ENCODE measurements at places on chromosomes 1 and 21.

DNA sequence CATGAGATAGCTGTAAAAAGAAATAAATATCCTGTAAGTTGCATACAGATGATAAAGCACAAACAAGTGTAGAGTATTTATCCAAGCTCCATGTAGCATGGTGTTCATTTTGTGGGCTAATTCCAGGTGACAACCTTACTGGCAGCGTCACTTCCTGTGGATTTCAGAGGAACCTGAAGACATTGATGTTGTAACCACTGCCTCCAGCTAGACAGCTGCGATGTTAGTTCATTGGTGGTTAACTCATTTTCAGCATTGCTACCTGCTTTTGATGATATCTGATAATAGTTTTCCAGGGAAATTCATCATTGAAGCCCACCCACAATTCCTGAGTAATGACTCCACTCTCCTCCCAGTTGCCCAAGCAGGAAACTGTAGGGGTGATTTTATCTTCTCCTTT is 3.0 kb downstream of the HSD3B1 start:
- DNase-seq, result no peak

GRCh38 chr1:217482356-217483102 is 148.4 kb downstream of the GPATCH2 start:
- DNase-seq, result peak; percentile 86

- DNase-seq, result no peak
Measured at GRCh38 chr1:43851561-43852338, 81.9 kb upstream of the ARTN start.

GRCh38 chr1:107243461-107243860 is 102.6 kb downstream of the NTNG1 start:
- DNase-seq, result no peak

DNA sequence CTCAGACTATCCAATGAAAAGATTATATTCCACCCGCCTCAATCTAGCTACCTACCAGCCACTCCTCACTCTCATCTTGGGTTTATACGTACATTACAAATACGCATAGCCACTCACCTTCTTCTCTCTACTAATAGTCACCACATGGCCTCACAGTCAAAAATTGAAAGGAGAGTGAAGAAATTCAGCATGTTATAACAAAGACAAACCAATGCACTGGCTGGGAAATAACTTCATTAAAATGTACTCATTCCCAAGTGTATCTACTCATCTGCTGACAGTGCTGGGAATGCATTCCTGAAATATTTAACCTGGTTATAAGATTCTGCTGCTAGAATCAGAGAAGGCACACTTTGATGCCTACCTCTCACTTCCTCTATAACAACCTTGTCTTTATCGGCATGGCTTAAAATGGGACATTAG is 6.5 kb downstream of the ZNF644 start:
- DNase-seq, result no peak

- DNase-seq, result peak; percentile 91
Measured at GRCh38 chr21:33655588-33656221, 13.4 kb downstream of the ITSN1 start.

DNA sequence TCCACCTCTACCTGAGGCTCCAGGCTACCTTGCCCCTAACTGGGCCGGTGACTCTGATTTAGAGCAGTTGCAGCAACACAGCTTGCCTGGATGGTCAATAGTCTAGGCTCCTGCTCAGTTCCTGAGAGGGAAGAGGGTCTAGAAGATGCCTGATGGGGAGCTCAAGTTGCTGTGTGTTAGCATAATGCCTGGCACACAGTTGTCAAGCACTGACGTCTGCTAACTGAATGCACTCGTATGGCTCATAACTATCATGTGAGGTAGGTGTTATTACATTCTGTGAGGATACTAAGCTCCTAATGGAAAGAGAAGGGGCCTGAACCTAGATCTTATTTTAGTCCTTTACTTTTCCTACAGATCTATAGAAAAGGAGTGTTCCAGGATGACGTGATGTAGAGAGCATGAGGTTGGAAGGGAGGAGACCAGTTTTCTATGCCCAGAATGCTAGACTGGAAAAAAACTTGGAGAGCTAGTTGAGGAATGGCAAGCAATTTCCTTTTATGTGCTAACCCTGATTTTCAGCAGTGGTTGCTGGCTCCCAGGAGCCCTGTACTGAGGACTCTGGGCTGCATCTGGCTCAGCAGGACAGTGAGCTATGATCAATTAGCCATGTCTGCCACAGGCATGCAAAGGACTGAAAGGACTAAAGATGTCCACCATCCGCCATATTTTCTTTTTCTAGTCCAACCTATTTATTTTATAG is 30.0 kb downstream of the FAM78B start:
- no peak for DNase-seq

GRCh38 chr1:210695026-210695425 is 366.3 kb downstream of the HHAT start:
- DNase-seq, result peak; percentile 16
